ENCODE measurements at places on chromosomes 13 and 19.

GRCh38 chr19:34104096-34104495 is 68.2 kb upstream of the LSM14A start:
- no peak for DNase-seq

DNA sequence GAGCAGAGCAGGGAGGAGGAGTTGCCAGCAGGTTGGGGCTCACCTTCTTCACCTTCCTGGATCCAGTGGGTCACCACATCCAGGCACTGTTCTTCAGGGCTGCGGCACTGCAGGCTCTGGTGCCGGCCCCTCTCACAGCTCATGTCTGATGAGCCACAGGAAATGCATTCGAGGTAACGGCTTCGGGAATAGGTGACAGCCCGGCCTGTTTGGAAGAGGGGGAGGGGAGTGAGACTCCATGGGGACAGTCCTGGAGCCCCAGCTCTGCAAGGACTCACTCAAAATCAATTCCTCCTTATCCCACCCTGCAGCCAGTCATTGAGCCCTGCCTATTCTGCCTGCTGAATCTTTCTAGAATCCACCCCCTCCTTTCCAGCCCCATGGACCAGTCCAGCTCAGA is 13.5 kb downstream of the PLAUR start:
- DNase-seq, result no peak

DNA sequence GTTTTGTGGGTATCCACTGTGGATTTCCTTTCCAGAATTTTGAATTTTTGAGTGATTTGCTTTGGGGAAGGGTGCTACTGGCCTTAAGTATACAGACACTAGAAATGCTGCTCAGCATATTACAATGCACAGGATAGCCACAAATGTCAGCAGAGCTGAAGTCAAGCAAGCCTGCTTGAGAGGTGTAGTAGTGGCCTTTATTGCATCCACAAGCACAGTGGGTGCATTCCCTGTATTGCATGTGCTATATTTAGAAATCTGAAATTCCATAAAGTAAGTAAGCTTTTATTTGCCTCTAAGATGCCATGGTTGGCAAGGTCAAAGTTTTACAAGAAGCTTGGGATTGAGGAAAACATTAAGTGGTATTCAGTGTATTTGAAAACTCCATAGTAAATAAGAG is 79.5 kb upstream of the ZNF91 start:
- DNase-seq, result no peak

GRCh38 chr19:45556835-45557234 is 27.8 kb downstream of the OPA3 start:
- DNase-seq, result no peak

DNA sequence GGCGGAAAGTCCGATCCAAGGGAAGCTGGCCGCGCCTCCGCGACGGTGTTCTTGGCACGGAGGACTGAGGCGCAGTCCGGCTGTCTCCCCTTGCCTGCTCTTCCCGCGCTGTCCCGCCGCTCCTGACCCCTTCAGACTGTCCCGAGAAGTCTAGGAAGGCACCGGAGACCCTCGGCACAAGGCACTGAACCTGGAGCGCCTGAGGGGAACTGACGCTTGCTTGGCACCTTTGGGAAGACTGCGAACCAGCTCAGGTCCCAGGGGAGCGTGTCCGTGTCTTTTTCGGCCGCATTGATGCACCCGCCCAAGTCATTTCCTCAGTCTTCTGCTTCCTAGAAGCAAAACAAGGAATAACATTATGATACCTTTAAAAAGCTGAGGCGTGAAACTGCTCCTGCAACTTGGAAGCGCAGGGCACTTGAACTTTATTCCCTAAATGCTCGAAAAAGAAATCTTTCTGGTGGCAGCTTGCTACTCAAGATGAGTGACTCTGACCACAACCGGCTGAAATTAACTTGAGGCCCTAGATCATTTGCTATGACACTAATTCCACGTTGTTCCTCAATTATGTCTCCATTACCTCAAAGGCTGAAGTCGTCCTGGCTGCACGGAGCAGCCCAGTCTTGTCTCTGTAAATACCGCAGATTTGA is 735 bp upstream of the FLT1 start:
- no peak for DNase-seq

DNA sequence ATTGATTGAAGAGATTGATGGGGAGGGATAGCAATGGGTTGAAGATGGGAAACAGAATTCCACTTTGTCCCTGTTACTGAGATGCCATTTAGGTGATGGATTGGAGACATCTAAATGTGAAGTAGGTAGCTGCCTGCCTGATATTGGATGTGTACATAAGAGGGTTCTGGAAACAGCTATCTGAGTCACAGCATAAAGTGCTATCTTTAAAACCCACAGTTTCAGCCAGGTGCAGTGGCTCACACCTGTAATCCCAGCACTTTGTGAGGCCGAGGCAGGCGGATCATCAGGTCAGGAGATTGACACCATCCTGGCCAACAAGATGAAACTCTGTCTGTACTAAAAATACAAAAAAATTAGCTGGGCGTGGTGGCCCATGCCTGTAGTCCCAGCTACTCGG is 72.6 kb downstream of the DNAJC3 start:
- no peak for DNase-seq

DNA sequence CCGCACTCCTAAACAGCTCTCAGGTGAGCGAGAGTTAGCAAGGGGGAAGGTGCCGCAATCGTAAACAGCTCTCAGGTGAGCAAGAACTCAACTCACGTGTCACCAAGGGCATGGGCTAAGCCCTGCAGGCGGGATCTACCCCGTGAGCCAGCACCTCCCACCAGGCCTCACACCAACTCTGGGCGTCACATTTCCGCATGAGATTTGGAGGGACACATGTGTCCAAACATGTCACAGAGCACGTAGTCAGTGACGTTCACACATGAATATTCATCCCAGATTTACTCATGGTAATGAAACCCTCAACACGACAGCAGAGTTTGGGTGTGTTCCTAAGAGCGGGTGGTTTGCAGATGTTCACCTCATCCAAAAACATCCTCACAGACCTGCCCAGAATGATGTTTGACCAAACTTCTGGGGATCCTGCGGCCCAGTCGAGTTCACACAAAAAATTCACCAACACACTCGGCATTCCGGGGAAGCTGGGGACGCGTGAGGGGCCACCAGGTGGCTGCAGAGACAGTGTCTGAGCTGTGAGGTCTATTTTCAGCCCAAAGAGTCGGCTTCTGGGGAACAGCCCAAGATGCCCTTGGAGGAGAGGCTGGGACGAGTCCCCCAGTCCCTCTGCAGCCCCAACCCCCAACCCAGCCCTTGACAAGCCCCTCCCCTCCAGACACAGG is 19.6 kb downstream of the C2CD4C start:
- no peak for DNase-seq

DNA sequence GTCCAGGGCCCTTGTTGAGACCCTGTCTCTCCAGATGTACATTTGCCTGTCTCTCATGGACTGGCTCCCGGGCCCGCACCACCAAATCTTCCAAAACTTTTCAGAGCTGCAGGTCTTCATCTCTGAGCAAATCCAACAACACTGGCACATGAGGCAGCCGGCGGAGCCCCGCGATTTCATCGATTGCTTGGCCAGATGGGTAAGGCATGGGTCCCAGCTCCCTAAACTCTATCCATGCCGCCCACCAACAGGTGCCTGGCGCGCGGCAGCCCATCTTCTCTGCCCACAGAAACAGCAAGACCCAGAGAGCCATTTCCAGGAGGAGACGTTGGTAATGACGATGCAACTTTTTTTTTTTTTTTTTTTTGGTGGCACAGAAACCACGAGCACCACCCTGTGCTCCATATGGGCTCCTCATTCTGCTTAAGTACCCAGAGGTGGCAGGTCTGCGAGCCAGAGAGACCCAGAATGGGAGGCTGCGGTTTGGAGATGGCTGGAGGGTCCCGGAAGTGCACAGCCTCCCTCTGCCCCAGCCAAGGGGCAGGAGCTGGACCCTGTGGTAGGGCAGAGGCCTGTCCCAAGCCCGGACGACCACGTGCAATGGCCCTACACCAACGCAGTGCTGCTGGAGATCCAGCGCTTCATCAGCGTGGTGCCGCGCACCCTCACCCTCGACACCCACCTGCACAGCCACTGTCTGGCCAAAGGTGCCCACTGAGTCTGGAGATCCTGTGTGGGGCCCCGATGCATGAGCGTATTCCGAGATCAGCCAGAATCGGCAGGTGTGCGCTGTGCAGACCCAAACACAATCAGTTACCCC is 22.6 kb downstream of the CYP2F1 start:
- no peak for DNase-seq

GRCh38 chr19:41882568-41883462 is at the start of gene ARHGEF1:
Gene ARHGEF1, plus strand, starts transcription at chr19:41883184. Its CDS starts 4,899 bp downstream, at chr19:41888083.
- DNase-seq, result no peak

GRCh38 chr19:33398361-33399060 is 25.0 kb downstream of the CEBPG start:
- no peak for DNase-seq

DNA sequence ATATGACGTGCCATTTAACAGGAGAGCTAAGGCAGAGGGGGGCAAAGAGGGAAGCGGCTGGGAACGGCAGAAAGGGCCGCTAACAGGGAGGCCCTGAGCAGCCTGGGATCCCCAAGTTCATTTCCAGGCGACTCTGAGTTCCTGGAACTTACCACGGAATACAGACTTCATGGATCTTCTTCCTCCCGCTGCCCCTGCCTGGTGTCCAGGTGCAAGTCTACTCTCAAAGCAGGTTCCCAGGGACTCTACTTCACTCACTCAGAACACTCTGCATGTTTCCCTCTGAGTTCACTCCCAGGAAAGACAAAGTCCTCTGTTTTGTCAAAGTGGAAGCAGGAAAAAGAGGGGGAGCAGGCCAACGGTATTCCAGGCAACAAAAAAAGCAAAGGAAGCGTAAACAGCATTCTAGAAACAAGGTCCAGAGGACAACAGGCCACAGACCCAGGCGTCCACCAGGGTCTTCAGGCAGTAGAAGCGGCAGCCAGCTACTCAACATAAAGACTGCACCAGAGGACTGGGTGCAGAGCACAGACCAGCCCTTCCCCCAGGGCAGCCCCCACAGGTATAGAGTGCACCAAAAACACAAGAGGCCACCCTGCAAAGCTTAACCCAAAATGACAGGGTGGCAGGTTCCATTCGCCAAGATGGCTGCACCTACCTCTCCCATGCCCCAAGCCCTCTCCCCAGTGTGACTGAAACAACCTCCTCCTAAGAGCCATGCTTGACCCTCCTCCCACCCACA is 3.0 kb downstream of the MIER2 start:
- no peak for DNase-seq

DNA sequence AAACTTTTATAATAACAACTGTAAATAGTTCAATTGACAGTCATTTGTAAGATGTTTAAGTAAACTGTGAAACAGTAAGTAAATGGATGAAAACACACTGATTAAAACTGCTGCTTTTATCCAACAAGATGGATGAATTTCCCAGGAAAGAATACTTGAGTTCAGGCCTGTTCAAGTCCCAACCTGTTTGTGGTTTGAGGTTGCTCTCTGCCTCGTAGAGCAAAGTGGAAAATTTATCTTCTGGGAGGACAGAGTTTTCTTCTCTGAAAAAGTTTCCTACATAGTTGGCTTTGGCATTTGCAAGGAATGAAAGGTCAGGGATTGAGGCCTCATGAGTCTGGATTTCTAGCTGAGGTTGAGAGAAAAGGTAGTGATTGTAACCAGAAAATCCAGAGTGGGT is 15.2 kb upstream of the ZNF543 start:
- no peak for DNase-seq

GRCh38 chr13:112143046-112143752 is 76.2 kb downstream of the SOX1 start:
- no peak for DNase-seq

- DNase-seq, result no peak
Measured at GRCh38 chr19:23075031-23075733, 41.6 kb upstream of the ZNF730 start.

DNA sequence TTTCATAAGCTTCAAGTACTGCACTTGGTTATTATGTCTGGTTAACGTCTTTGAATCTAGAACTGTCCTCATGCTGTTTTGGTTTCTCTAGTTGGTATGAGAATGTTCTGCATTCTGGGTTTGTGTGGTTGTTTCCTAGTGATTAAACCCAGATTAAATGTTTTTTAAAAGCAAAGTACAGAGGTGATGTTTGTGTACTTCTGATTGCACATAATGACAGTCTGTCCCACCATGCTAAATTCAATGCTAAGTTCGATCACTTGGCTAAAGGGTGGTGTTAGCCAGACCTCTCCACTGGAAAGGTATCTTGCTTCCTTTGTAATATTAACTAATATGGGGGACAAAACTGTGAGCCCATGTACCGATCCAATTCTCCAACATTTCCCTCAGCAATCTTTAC is 14.6 kb downstream of the N4BP2L1 start:
- DNase-seq, result no peak

DNA sequence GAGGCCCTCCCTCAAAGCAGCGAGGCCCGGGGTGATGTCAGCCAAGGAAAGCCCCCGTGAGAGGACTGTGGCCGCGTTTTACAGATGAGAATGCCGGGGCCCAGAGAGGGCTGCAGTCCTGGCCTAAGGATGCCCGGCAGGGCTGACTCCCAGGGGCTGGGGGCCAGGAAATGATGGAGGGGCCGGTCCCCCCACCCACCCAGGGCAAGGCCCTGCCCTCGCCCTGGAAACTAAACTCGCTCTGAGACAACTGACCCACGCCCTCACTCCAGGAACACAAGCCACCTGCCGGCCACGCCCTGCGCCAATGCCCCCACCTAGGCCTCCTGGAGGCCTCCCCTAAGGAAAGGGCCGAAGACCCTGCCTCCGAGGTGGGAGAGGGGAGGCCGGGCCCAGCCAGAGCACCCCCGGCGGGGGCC is 7.2 kb downstream of the ZBTB7A start:
- no peak for DNase-seq

GRCh38 chr13:39641645-39642044 is 13.8 kb upstream of the COG6 start:
- DNase-seq, result no peak
